ENCODE measurements at places on chromosomes 1 and 21.
A peak's percentile ranks its signal among the peaks of the same experiment; 100 is the strongest.

GRCh38 chr1:41851589-41851988 lies 67.1 kb downstream of the HIVEP3 start:
- DNase-seq: no peak

DNA sequence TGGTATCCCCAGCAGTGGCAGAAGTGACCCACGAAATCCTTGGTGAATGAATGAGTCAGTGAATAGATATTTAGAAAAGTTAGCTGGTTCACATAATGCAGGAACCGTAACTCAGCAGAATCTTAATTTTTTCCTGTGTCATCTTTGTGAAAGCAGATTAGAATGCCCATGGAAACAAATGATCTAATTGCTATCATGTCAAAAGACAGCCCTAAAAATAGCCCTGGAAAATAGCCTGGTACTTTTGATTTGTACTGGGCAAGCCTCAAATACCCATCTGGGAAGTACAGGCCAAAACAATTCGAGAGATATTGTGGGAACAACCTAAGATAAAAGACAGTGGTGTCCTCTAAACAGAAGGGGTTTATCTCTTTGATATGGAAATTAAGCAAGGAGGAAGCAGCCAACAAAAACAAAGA lies 21.1 kb downstream of the FYB2 start:
- DNase-seq: peak; percentile 38

DNA sequence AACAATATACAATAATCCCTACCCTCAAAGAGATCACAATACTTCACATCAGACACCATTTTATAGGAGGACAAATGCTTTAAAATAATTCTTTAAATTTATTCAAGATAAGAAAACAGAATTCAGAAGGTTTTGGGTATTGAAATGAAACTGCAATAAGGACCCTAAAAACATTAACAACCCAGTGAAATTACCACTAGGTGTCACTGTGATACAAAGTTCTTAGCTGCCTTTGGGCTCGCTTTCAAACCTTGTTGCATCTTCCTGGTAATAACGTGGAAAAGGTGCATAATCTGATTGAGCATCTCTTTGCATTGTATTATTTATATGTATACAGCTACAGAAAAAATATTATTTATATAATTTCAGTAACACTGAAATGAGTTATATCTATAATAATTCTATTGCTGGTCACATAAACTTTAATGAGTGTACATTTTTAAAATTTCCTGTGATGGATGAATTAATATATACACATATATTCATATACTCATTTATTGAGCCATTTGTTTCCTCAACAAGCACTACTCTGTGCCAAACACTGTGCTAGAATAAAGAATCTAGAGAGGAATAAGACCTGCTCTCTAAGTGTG lies 185.2 kb downstream of the FAF1 start:
- peak; percentile 30 for DNase-seq

DNA sequence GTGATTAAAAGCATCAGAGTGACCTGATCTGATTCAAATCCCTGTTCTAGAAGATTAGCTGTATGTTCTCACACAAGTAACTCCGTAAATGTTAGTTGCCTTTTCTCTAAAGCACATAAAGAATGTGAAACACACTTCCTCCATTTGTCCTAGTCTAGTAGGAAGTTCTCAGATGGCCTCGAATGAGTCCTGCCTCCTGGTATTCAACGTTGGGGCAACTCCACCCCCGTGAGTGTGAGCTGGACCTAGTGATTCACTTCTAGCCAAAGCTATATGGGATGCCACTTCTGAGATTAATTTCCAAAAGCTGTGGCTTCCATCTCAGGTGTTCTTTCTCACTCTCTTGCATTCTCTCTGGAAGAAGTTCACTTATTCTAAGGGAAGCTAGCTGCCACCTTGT lies 267.6 kb downstream of the GPATCH2 start:
- peak; percentile 5 for DNase-seq

DNA sequence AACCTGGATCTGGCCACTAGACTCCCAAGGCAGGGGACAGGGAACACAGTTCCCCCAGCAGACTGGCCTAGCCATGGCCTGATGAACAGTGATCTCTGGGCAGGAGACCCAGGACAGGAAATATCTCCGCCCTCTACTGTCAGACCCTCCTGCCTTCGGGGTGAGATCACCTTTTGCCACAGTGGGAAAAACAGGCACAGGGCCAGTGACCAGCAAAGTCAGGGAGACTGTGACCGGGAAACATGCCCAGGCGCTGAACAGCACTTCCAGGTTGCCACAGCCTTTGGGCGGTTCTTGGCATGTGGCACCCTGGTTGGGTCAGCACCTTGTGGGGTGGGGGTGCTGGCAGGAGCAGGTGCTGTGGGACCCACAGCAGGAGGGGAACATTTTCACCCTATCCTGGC lies 8.9 kb upstream of the ZNF669 start:
- DNase-seq: no peak

DNA sequence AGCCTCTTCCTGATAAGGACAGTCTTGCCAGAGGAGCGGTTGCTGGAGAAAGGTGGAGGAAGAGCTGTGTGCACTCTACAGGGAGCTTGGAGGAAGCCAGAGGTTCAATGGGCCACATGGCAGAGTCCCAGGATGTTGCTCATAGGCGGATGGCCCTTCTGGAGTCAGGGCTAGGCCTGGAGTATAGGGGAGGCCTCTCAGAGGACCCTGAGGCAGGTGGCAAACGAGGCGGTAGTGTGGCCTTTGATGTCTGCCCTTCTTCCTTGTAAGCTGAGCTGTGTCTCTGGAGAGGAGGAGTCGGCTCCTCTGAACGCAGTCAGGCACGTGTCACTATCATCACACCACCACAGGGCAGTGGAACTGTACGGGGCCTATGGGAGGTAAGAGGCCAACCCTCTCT lies 8.6 kb downstream of the PKP1 start:
- DNase-seq: no peak

GRCh38 chr1:32501865-32502264 lies 37.0 kb downstream of the ZBTB8B start:
- no peak for DNase-seq

- no peak for DNase-seq
These were observed 3.2 kb upstream of the SRM start for GRCh38 chr1:11062965-11063401.

GRCh38 chr1:221743416-221744208 lies 1.7 kb upstream of the DUSP10 start:
- DNase-seq: no peak

DNA sequence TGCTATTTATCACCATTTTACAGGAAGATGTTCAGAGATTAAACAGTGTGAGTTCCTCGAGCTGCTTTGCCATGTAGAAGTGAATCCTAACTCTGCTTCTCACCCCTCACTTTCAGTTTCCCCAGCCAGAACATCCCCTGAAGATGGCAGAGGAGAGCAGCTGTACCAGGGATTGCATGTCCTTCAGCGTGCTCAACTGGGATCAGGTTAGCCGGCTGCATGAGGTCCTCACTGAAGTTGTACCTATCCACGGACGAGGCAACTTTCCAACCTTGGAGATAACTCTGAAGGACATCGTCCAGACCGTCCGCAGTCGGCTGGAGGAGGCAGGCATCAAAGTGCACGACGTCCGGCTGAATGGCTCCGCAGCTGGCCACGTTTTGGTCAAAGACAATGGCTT lies 16.9 kb downstream of the TENT5C start:
- no peak for DNase-seq

- DNase-seq: no peak
These were observed 492.6 kb downstream of the LMO4 start for GRCh38 chr1:87821335-87821697.

DNA sequence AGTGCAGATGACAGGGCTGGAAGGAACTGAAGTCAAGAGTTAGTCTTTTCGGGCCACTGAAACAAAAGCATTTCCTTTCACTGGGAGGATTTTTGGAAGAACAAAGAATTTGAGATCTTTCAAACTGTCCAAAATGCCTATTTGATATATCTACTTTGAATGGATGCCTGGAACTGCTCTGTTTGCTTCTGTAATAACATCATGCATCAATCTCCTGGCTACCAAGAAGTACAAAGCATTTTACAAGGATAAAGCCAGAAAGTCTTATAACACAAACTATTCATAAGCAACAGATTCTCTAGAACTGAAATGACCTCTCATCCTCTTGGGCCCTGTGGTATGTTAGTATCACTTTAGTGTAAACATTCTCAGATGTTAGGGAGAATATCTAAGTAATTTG lies 18.2 kb upstream of the RHOU start:
- DNase-seq: no peak

- no peak for DNase-seq
These were observed 40.3 kb downstream of the SLC19A1 start for GRCh38 chr21:45502006-45502345.

DNA sequence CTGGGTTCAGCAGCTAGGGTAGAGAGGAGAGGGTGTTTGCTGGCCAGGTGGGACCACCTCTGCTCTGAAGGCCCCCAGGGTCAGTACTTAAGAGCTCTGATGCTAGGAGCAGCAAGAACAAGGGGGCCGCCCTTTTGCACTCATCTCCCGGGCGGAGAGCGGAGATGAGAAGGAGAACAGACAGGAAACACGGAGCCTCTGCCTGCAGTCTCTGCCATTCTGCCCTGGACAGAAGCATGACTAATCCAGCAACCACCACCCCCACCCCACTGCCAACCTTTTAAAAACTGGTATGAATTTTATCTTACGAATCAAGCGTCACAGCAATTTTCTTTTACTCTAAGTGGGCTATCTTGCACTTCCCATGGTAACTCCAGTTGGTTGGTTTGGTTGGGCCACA lies 34.5 kb downstream of the PARP1 start:
- DNase-seq: no peak

DNA sequence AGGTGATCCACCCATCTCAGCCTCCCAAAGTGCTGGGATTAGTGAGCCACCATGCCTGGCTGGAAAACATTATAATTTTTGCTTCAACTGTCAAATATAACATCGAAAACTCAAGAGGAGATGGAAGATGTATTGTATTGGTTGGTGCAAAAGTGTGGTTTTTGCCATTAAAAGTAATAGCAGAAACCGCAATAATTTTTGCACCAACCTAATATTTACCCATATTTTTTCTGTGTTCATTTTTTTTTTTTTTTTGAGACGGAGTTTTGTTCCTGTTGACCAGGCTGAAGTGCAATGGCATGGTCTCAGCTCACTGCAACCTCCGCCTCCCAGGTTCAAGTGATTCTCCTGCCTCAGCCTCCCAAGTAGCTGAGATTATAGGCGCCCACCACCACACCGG lies 27.1 kb upstream of the SHE start:
- no peak for DNase-seq

GRCh38 chr21:15935530-15935929 lies 205.7 kb downstream of the USP25 start:
- no peak for DNase-seq

DNA sequence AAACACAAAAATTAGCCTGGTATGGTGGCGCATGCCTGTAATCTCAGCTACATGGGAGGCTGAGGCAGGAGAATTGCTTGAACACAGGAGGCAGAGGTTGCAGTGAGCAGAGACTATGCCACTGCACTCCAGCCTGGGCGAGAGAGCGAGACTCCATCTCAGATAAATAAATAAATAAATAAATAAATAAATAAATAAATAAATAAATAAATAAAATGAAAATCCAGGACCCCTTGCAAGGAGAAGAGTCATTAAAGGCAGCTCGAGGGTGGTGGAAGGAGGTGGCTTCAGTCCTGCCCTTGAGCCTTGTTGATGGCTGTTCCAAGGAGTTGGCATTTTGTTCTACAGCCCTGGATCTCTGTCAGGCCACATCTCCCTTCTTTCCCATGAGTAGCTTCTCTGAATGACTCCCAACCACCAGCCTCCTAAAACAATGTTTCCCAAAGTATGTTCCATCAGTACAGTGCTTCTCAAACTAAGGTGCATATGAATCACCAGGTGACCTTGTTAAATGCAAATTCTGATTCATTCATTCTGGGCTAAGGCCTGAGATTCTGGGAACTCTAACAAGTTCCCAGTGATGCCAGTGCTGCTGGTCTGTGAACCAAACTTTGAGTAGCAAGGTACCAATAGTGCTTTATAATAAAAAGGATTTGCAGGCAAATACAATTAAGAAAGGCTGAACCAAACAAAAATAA lies 99.0 kb downstream of the KCNN3 start:
- DNase-seq: no peak

DNA sequence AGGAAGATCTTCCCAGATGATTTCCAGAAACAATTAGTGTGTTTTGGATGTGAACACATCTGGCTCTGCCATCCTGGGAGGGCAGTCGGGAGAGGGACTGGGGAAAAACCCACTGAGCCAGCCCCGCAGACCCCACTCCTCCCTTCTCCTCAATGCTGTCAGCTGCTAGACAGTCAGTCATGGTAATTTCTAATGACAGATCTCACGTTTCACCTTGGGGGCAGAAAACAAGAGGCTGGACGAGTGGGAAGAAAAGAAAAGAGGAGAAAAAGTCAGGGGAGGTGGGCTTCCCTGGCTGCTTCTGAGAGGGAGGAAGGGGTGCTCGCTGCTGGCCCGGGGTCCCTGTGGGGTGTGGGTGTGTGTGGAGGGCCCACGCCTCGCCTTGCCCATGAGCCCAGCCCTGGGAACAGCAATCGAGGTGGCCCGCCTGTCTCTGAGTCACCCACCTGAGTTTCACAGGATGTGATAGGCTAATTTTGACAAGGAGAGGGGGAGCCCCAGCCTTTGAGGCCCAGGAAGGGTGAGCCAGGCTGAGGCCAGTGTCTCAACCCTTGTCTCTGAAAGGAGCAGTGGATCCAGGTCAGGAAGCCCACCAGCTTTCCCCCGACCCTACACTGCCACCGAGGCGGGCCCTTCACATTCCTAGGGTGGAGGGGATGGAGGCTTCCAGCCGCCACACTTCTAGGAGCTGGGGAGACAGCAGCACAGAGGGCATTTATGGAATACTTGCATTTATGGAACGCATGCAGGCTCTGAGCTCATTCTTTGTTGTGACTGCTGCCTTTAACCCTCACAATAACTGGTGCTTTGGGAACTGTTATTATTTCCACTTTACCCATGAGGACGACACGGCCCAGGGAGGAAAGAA lies 49.1 kb upstream of the IFNLR1 start:
- DNase-seq: no peak

- DNase-seq: no peak
These were observed 73.3 kb upstream of the ZC3H11B start for GRCh38 chr1:219686171-219686570.

DNA sequence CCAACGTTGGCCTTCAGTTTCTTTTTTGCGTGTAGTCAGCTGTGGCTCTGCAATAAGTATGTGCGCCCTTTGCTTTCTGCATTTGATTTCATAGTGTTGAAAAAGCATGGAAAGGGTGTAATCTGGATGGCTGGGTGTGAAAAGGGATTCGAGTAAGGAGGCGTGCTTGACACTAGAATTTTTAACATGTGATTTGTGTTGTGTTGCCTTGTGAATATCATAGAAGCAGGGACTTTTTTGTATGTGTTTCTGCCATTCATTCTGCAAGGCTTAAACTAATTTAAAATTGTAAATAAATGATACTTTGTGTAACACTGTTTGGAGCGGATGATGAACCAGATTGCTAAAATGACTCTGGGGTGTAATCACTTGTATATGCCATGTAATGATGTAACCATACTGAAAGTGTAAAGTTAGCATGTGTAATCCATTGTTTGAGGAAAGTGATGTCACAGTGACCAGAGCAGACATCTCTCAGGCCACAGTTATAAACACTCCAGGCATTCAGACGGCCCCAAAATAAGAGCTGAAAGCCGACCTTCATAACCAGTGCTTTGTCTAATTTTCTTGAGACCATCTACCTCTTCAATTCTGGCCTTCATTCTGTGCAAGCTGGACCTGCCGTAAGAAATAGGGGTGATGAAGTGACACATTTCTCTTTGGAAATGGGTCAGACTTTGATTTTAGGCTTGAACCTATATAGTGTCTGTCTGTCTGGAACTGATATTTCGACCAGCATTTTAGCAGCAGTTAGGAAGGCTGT lies 618 bp downstream of the SH3BGR start:
- DNase-seq: no peak

GRCh38 chr1:38865112-38865715 lies 5.6 kb upstream of the RRAGC start:
- no peak for DNase-seq

GRCh38 chr1:155975375-155976061 lies 2.8 kb downstream of the ARHGEF2 start:
- DNase-seq: no peak

Data from HS-27A (cell line).